ENCODE measurements at places on chromosomes 4 and X.

DNA sequence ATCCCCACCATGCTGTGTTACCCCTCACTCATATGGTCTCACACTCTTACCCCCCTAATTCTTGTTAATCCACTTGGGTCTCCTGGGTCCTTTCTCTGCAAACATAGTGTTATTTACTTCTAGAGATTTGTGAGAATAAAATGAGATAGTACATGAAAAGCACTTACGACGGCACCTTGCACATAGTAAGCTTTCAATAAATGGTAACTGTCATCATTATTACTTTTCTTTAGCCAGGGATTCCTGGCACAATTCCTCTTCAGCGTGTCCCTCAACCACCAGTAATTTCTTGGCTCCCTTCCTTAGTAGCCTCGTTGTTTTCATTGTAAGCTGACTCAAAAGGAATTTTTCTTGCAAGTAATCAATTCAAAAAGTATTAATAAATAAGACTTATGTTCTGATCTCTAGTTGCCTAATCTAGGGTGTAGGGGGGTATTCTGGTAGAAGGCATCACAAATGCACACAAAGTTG lies 30.1 kb upstream of the RBMX start:
- no peak for DNase-seq

- DNase-seq: peak; percentile 55
These were observed 23.3 kb upstream of the SCML2 start for GRCh38 chrX:18377796-18378195.

DNA sequence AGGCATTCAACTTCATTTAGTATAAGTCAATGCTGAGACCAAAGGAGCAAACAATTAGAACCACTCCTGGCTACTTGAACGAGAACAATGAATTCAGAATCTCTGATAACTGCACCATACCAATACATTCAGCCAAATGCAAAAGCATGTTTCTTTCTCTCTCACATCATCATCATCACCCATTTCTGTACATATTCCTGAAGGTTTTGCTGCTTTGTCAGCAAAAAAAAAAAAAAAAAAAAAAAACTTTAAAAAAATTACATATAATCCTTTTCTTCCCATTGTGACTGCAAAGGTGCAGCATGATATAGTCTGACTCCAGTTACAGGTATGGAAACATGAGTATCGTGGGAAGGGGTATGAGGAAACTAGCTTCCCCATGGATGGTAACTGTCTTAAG lies 35.6 kb downstream of the FBXW7 start:
- DNase-seq: no peak

DNA sequence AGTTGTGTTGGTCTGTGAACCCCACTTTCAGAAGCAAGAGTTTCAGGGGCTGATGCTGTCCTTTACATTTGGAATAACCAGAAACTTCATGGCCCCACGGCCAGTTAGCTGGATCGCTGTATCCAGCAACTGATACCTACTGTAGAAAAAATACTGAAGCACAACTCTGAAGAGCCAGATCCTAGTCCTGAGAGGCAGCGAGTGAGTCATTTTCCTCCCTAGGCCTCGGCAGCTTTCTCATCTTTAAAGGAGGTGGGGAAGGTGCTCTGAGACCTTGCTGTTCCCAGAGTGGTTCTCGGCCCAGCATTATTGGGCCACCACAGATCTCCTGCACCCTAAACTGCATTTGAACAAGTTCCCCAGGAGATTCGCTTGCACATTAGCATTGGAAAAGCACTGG lies 63.2 kb downstream of the NHS start:
- DNase-seq: no peak

- DNase-seq: no peak
These were observed 75.4 kb upstream of the SCOC start for GRCh38 chr4:140298001-140298400.

- no peak for DNase-seq
These were observed 68.0 kb upstream of the TLR2 start for GRCh38 chr4:153616006-153616555.

DNA sequence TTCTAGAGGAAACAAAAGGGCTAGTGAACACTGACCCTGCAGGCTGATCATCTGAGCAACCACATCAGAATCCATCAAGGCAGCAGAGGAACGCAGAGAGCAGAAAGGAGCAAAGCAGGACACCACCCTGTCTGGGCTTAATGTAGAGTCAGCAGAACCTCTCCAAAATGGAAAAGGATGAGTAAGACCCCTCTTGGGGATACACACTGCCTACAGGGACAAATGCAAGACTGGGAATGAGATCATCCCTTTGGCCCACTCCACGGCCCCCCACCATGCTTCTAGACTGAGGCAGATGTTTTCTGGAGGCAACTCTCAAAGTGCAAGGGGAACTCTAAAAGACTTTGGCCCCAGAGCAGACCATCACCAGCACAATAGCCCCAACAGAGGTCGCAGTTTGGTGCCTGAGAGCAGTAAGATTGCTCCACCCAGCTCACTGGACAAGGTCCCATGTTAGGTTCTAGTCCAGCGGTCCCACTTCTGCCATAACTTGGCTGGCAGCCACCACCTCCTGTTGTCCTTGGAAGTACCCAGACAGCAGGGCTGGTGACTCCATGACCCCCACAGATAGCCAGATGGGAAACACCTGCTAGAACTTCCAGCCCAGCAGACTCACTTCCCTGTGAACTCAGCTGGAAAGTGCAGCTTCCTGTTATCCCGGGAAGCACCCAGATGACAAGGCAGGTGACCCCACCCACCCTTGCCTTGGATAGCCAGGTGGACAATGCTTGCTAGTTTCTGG lies 372.7 kb downstream of the INPP4B start:
- DNase-seq: no peak

DNA sequence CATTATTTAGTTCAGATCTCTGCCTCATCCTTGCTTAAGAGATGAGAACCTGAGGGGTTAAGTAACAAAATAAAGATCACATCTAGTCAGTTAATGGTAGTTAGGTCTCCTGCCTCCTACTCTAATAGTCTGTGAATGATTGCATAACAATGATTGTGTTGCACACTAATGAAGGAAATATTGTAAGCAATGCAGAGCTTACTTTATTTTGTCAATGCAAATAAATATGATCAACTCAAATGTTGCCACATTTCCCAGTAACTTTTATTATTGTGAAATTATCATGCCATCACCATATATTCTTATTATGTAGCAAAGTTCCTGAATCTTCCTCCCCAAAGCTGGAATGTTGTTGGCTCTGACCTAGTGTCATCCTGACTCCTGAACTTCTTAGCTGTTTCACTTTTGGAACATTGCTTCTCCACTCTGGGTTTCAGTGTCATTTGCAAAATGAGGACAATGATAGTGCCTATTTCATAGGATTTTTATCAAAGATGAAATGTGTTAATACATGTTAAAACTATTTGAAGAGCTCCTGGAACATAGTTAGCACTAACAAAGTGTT lies 17.0 kb upstream of the GABRA4 start:
- DNase-seq: no peak

GRCh38 chrX:17922303-17922702 lies 61.2 kb upstream of the RAI2 start:
- DNase-seq: peak; percentile 42

DNA sequence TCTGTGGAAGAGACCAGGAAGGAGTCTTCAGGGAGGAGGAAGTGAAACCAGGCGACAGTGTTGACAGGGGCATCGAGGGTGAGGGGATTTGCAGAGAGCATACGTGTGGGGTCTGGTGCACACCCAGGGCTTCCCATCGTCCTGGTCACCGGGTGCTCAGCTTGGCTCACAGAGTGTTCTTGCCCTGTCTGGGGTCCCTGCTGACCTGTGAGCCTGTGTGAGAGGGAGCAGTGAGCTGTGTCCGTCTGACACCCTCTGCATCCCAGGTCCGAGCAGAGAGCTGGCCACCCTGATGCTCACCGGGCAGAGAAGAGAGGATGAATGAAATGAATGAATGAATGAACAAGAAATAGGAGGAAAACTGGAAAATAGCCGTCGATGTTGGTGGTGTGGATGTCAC lies 46.5 kb downstream of the CPZ start:
- no peak for DNase-seq

- no peak for DNase-seq
These were observed 238.5 kb downstream of the PRDM5 start for GRCh38 chr4:120683897-120684540.
